Daoy (cell line): ENCODE measurements at places on chromosomes 16 and 17.

DNA sequence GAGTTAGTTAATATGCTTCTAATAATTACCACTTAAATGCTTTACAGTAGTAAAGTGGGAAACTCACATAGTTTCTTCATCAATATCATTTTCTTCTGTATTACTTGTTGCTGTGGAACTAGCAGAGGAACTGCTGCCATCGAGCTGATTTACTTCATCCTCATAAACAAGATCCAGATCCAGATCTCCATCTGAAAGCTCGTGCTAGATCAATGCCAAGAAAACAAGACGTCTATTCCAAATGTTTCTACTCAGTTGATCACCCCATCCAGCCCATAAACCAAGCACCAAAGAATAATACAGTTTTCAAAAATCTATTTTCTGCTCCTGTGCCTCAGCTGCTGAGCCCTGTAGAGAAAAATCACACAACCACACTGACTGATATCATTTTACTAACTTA is 59.1 kb downstream of the TRIM37 start:
- DNase-seq = no peak

DNA sequence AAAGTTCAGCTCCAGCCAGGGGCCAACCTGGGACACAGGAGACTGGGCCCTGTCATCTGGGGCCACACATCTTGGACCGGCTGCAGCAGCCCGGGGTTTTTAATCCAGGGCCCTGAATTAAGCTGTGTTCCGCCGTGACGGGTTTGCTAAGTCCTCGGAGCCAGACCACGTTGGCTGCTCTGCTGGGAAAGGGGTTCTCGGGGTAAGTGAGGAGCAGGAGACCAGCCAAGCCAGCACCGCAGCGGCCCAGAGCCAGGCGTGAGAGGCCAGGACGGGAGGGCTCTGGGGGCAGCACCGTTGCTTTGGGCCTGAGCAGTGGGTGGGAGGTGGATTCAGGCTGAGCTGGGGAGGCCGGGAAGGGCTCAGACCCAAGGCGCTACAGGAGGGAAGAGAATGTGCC is 31.3 kb upstream of the CBX4 start:
- DNase-seq = no peak

GRCh38 chr16:85168732-85169256 is 56.5 kb upstream of the CIBAR2 start:
- peak; percentile 57 for DNase-seq

DNA sequence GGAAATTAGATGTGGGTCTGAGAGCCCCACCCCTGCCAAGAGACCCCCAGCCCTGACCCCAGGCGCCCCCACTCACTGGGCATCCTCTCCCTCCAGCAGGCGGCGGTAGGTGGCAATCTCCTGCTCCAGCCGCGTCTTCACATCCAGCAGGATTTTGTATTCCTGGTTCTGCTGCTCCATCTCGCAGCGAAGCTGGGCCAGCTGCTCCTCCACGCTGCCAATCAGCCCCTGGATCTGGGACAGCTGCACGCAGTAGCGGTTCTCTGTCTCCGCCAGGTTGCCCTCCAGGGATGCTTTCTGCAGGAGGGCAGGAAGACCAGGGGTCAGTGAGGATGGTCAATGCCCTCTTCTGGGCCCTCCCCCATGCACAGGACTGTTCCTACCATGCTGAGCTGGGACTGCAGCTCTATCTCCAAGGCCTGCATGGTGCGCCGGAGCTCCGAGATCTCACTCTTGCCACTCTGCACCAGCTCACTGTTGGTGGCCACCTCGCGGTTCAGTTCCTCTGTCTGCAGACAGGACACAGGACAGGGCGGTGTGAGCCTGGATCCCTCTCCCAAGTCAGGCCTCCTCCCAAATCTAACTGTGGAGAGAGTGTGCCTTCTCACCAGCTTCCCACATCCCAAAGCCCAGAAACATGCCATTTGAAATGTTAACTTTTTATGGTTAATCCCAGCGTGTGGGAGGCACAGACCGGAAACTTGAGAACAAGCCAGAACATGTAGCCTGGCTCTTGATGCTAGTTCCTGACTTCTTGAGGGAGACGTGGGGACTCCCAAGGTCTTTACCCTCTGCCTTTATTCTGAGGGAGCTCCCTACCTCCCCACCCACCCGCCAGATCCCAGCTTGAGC is 3.6 kb downstream of the KRT17 start:
- no peak for DNase-seq

DNA sequence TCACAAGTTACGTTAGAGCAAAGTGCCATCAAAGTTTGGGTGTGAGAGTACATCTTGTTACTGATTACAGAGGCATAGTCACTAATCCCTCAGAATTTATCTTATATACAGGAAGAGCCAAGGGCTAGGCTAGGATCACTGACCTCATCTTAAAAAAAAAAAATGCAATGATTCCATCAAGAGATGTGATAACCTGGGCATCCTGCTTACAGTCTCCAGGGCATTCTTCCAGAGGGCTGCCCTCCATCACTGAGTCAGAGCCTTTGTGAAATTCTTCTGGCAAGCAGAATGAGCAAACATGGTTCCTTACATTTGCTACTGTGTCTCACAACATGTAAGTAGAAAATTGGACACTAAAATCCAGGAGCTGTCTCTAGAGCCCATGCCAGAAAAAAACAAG is 410.6 kb downstream of the ZFHX3 start:
- DNase-seq = peak; percentile 45

GRCh38 chr16:27762441-27762840 is 212.5 kb downstream of the KATNIP start:
- DNase-seq = peak; percentile 92
